ENCODE measurements at places on chromosomes 7 and 10.

GRCh38 chr7:129855234-129855673 is 97.5 kb downstream of the UBE2H start:
- no peak for DNase-seq

DNA sequence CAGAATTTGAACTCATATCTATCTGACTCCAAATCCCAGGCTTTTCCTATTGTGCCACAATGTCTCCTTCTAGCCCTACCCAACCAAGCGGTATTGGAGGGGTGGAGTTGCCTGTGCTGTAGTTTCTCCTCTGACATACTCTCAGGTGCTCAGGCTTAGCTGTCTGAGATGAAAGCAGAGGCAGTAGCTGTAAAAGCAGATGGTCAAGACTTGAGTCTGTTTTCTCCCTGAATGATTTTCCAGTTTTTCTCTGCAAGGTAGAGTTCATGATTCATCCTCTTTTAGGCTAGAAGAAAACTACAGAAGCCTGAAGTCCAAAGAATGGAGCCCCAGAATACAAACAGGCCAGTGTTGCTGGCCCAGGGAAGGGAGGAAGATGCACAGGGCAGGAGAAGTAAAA is 130.0 kb downstream of the PDE1C start:
- no peak for DNase-seq

GRCh38 chr10:122112021-122112616 is 123.2 kb downstream of the TACC2 start:
- DNase-seq: no peak

DNA sequence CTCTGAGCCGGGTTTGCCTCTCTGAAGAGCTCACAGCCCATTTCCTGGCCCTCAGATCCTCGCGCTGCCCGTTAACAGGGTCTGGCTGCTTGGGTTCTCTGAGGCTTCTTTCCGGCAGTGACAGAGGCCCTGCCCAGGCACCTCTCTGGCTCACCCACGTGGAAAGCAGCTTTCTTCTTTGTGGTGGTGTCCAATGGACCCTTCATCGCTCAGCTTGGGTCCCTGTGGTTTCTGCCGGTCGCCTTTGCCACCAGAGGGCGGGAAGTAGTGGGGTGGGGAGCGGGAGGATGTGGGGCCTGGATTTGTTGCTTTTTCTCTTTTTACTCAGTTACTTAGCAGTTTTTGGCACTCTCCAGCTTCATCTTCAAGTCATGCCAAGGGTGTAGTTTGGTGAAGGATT is 15.6 kb upstream of the JAKMIP3 start:
- no peak for DNase-seq

All from NCI-H1092 treated with DMSO at 0.1 percent for 48 hours (cell line).